ENCODE measurements at places on chromosomes 3 and 15.
A peak's percentile ranks its signal among the peaks of the same experiment; 100 is the strongest.

GRCh38 chr3:172193436-172193835 lies 154.1 kb downstream of the FNDC3B start:
- DNase-seq = no peak

DNA sequence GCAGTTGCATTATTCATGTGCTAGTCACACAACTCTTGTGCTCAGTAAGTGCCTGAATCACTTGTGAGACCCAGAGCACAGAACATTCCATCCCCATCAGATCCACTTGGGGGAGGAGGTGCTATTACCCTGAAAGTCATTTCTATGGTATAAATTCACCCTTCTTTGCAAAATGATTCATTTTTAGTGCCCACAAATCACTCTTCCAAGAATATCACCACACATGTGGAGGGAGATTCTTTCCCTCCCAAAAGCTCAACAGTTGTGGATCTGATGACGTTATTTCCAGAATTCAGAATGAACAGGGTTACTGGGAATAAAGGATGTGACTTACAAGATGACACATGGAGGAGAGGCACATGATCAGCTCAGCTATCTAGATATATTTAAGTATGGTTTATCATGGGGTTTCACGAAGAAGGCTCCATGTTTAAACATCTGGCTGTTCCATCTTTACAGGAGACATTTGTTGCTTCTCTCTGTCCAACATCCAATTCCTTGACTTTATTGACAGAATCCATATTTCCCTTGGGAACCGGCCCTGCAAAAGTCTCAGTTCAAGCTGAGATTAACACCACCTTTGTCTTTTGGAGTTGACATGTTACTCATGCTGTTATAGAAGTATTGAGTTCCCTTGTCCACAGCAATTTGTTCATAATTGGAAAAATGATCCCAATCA lies 214.2 kb upstream of the PROK2 start:
- peak; percentile 57 for DNase-seq

- no peak for DNase-seq
These were observed 4.0 kb downstream of the LMCD1 start for GRCh38 chr3:8505621-8506020.

DNA sequence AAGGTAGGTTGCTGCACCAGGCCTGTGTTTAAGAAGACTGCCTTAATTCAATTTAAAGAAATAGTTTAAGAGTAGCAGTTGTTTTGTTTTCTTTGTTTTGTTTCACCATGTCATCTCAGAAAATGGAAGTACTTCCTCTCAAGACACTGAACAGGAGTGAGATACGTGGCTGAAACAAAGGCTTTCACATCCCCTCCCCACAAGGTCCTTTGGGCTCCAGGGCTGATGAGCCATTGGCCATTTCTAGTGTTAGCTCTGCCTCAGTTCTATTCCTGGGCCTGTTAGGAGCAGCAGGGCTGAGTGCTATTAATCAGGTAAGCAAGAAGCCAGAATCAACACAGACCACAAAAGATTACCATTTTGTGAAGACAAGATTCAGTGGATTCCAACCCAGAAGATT lies 132.8 kb downstream of the KCNAB1 start:
- no peak for DNase-seq

DNA sequence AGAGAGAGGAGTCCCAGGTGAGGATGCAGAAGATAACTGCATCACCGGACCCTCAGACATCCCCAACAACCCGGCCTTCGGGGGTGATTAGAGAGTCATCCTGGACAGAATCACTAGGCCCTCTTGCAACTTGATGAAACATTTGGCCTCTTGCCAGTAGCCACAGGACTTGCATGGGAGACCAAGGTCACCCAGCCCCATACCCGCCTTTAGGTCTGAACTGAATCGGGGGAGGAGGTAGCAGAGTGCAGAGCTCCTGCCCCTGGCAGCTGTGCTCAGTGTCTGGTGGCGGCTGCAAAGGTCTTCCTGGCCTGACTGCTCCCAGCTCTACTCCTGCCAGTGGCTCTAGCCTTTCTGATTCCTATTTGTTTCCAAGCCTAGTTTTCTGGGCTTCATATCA lies 12.4 kb downstream of the PIF1 start:
- no peak for DNase-seq

- no peak for DNase-seq
These were observed 50.4 kb upstream of the HACD2 start for GRCh38 chr3:123635217-123635616.

DNA sequence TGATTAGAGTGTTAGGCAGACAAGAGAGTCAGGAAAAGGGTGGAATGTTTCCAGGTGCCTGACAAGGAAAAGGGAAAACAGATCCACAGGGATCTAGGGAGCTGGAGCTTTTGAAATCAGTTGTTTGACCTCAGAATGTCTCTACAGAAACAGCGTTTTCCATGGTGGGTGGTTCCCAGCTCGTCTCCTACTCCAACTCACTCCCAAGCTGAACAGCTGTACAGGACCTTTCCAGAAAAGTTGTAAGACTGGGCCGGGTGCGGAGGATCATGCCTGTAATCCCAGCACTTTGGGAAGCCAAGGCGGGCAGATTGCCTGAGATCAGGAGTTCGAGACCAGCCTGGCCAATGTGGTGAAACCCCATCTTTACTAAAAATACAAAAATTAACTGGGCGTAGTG lies 55.7 kb upstream of the RYK start:
- no peak for DNase-seq

DNA sequence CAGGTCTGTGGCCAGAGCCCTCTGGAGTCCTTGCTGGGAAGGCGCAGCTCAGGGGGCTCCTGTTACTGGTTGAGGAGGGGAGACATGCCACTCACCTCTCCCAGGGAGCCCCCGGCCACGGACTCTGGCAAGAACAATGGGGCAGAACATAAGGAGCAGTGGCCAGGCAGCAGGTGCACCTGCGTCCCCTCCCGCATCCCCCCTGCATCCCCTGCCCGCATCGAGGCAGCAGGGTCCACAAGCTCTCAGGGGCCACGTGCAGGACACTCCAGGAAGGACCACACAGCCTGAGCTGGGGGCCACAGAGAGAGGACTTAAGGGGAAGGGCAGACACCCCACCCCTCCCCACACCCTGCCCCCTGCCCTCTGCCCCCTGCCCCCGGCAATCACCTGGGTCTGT lies 73.0 kb downstream of the TFRC start:
- DNase-seq = no peak

DNA sequence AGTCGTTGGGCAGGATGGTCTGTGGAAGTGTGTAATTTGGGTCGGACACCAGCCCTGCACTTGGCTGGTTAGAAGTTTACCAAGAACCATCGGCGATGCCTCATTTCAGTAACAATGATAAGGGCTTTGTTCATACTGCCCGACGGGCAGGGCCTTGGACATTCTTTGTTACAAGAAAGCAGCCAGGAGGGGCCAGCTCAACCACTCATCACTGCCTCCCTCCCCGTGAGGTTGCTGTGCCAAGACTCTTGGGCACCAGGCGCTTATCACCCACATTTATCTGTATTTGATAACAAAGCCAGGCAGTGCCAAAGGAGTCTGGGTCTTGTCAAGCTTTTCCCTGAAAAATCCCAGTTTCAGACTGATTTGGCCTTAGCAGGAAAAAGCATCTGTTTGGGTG lies 235.0 kb downstream of the ADAMTS17 start:
- no peak for DNase-seq

DNA sequence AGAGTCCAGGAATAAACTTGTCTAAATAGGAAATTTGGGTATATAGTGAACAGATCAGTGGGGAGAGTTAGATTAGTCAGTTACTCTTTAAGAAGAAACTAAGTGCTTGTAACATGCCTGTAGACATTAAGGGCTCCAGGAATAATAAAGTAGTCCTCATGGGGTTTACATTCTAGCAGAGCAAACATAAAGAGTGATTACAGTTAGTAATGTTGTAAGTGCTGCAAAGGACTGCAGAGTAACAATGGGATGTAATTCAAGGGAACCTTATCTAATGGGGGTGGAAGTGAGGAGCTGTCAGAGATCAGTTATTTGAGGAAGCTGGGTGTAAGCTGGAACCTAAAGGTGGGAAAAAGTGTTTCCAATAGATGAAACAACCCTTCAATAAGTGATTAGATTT lies 67.5 kb downstream of the ARIH1 start:
- DNase-seq = no peak

GRCh38 chr3:144433006-144433405 lies 461.4 kb downstream of the DIPK2A start:
- DNase-seq = no peak

- DNase-seq = no peak
These were observed 99.7 kb downstream of the TAFA4 start for GRCh38 chr3:68832680-68833079.

GRCh38 chr3:102174312-102174712 lies 260.5 kb upstream of the ZPLD1 start:
- no peak for DNase-seq

- no peak for DNase-seq
These were observed 138.2 kb downstream of the TPRA1 start for GRCh38 chr3:127452321-127452821.

GRCh38 chr15:27091270-27091940 lies 120.4 kb downstream of the GABRG3 start:
- DNase-seq = no peak

DNA sequence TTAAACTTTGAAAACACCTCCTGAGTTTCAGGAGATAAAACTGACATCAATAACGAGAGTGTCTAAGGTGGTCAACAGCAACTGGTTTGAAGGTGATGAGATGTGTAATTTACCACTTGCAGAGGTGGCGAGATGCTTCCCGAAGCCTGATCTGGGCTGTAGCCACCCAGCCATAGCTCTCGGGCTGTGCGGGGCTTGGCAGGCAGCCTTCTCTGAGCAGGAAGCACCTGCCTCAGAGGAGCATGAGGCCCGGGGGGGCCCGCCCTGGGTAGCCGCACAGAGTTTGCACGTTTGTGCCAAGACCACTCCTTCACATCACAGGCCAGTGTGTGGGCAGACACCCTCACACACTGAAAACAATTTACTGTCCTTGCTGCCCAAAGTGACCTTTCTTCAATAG lies 220.3 kb downstream of the CACNA2D3 start:
- no peak for DNase-seq

DNA sequence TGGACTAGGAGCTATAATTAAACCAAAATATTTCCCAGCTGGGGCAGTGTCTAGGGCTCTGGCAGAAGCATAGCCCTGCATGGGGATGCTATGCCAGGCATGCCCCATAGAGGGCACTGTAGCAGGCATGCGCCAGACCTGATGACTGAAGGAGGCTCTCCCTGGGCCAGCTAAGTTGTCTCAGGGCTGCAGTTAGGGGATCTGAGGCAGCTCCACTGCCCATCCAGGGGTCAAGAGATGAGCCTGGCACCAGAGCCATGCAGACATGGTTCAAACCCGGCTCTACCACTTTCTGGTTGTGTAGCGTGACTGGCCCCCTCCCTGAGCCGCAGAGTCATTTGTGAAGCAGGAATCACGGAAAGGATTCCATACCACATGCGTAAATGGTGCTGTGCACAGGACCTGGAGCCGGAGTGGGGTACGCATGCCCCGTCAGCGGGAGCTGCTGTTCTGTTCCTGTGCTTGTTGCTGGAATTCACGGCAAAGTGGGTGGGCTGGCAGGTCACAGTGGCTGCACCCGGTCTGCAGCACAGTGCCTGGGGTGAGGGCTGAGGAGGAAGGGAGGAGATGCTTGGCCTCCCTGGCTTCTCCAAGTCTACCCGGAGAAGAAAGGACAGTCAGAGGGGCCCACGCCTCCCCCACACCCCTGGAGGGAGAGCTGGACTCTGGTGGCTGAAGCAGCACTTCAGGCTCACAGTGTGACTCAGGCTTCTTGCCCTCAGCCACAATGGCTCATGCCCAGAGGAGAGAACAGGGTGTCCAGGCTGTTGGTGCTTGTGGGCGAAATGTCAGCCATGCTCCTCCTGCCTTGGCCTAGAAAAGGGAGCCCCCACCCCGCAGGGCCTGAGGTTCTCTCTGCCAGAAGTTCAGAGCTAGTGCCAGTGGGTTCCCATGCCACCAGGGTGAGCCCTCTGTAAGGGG lies 43.1 kb downstream of the DNASE1L3 start:
- DNase-seq = peak; percentile 59

DNA sequence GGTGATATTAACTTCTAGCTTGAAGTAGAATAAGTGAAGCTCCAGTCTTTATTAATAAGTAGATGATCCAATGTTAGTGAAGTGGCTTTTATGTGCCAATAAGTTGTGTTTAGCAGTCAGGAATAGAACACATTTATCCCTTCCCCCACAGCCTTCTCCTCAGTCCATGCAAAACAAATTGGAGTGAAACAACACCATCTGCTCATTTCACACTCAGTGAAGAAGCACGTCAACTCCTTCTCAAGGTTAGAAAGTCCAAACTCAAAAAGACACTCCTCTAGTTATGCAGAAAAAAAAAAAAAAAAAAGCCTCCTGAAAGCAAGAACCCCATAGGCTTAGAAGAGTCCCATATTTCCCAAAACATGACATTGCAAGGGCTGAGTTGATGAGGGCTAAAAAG lies 18.0 kb upstream of the NEO1 start:
- DNase-seq = no peak

DNA sequence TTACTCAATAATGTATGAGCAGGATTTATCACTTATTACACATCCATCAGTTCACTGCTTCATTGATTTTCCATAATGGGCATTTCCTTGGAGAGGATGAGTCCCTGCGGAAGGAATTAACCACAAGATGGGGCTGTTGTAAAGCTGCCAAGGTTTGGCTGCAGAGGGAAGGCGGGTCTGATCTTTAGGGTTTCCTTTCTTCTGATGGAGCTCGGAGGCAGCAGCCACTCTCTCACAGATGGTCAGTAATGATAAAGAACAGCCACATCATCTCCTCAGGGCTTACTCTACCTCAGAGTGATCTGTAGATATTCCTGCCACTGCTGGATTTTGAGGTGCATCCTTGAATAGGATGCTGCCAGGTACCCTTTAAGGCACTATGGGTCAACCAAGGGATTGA lies 115.2 kb downstream of the USP13 start:
- peak; percentile 25 for DNase-seq

GRCh38 chr15:87547470-87548181 lies 708.9 kb downstream of the NTRK3 start:
- DNase-seq = no peak

DNA sequence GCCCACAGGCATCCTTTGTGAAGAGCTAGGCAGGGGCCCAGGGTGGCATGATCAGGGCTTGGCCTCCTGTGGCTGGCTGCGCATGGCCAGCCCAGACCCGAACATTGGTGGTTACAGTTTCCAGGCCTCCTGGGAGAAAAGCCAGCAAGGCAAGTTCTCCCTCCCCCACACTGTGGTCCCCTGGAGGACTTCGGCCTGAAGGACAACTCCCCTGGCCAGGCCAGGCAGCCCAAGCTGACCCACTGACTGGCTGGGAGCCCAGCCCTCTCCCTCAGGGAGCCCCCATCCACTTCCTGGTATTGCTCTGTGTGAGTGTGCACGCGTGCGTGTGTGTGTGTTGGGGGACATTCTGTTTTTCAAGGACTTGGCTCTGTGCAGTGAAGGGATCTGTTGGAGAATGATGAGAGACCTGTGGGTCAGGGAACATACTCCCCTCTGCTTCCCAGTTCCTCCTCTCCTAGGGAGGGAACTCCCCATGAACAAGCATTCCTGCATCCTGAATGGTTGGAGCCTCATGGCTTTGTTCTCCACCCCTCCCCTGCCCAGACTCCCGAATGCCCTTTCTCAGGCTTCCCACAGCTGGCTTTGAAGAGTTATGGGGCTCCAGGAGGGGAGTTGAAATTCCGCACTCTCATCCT lies 29.5 kb downstream of the CORO2B start:
- no peak for DNase-seq

All from RKO (cell line).